ENCODE measurements at places on chromosomes 4 and X.
A peak's percentile ranks its signal among the peaks of the same experiment; 100 is the strongest.

DNA sequence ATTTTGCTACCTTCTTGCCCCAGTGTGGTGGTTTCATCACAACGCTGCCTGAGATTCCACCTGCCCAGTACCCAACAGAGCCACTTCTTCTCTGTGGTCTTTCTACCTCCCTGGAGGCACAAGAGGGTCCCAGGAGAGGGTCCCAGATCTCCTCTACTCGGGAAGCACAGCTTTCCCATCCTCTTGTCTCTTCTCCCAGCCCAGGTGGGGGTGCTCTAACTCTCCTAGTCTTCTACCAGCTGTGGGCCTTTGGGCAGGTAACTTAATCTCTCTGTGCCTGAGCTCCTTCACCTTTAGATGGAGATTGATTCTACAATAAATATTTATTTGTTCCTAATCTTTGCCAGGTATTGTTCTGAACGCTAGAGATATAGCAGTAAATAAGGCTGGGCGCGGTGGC, 1.8 kb upstream of the HPGDS start:
- no peak for DNase-seq

- DNase-seq, result no peak
Observed at GRCh38 chr4:166341992-166342391, 469.0 kb downstream of the TLL1 start.

GRCh38 chr4:180456928-180457327, 1786.3 kb upstream of the TENM3 start:
- DNase-seq, result no peak

- peak; percentile 26 for DNase-seq
Observed at GRCh38 chrX:40392599-40392998, 188.2 kb upstream of the ATP6AP2 start.

DNA sequence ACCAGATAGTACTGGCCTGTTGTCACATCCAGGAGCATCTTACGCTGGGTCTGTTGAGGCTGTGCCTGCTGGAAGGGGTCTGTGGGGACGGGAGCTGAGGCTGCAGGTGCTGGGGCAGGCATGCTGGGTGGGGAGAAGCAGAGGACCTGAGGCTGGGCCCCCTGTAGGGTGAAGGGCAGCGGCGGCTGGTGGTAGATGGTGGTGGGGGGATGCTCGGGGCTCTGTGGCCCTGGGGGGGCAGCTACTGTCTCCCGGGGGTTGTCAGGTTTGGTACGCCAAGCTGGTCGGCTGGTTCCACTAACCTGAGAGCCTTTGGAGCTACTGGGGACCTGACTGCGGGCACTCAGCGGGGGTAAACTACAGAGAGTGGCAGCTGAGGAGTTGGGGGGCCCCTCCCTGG, 7.8 kb downstream of the C4orf54 start:
- DNase-seq, result no peak

- no peak for DNase-seq
Observed at GRCh38 chr4:98204236-98204553, 57.0 kb upstream of the RAP1GDS1 start.

Measured in ELF-1 (cell line).